ENCODE measurements at places on chromosomes 7 and 10.

- DNase-seq, result no peak
These were observed 117.3 kb downstream of the SVIL start for GRCh38 chr10:29517352-29517923.

DNA sequence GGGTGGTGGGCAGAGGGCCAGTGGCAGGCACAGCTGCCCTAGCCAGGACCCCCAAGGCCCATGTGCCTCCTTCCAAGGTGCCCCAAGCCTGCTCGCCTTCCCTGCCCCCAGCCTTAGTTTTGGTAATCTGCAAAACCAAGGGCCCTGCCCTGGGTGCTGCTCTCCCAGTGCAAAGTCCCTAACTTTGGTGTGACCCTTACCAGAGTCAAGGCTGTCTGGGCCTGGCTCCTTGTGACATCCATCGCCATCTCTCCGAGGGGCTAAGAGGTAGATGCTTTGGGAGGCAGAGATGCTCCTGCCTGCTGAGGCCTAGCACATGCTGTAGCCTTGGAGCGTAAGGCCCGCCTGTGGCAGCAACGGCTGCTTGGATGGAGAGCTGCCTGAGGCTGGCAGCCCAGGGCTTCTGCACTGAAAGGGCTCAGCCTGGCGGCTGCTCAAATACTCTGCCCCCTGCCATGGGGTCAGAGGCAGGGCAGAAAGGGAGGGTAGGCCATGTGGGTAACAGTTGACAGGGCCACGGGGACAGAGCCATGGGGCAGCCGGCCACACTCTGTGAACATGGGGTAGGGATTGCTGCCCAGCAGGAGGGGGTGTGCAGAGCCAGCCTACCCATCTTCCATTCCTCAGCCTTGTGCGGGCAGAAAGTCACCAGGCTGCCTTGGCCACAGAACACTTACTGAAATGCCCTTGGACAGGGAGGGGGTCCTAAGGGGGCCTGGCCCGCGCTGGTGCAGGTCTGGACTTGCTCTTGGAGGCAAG, 17.9 kb upstream of the MYL7 start:
- no peak for DNase-seq

- no peak for DNase-seq
These were observed 428.3 kb upstream of the NPVF start for GRCh38 chr7:25656581-25657026.

DNA sequence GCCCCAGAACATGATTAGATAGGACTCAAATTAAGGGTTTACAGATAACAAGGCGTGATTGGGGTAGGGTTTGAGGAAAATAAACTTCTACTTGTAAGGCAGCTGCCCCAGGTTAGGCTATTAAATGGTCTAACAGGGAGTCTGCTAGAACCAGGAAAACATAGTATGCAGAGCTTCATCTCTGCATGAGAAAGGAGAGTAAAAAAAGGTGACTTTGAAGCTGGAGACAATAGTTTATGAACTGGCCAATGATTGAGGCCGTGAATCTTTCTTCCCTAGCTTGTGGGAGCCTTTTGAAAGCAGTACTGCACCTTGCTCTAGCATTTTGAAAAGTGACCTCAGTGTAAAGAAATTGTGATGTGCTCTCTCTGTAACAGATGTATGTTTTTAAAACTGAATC, 48.5 kb upstream of the STARD3NL start:
- no peak for DNase-seq

- no peak for DNase-seq
These were observed 161.8 kb upstream of the CACNA2D1 start for GRCh38 chr7:82605247-82605864.

GRCh38 chr10:100934084-100934659, 21.4 kb downstream of the SLF2 start:
- no peak for DNase-seq

- no peak for DNase-seq
These were observed 43.4 kb downstream of the BPGM start for GRCh38 chr7:134690016-134690415.

- no peak for DNase-seq
These were observed at the start of gene CLDN3 for GRCh38 chr7:73770002-73770859. CLDN3 (minus strand) TSS chr7:73770270; CDS start chr7:73770049, 221 bp downstream.

DNA sequence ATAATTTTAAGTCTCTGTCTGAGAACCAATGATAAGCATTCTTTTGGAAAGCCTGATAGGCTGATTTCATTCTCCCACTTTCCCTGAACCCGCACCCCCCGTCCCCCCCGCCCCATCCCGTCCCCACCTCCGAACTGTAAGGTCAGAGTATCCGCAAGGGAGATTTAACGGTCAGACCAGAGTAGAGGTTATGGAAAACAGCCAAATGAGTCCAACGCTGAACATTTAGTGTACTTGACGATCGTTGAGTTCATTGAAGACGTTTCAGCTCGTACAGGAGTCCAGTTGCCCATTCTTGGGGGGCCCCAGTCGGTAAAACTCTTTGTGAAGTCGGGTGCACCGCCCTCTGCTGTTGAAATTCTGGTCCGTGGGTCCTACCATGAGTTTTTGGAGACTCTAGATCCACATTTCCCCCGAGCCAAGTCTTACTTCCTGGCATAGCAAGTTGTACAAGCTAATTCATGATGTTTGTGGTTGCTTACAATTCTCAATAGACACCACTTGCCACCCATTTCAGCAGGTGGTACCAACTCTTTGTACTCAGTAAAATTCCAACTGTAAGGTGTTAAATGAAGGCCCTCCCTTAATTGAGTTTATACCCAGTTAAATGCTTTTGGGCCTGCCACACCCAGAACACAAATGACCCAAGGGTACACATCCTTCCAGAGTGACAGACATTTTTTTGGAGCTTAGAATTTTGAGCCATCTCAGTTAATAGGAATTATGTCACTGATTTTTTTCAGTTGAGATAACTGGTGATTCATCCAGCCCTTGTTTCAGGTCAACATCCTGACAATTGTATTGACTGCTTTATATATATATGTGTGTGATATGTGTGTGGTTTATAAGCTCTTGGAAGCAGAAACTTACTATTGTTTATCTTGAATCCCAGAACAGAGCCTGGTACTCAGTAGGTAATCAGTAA, 1.2 kb downstream of the MARCHF5 start:
- peak; percentile 21 for DNase-seq

DNA sequence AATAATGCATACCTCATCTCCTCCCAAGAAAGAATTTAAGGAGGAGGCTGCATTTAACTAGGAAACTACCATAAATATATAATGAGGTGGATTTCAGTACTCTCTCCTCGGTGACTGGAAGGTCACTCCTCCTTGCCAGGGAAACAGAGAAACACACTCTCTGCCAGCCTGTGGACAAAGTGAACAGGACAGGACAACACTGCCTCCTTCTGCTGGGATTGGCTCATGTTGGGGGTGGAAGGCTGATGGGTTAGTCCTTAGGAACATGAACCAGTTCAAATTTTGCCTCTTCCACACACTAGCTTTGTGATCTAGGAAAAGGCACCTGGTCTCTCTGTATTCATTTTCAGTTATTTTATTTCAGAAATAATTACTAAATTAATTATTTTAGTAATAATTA, 50.6 kb upstream of the STEAP4 start:
- DNase-seq, result no peak

- DNase-seq, result no peak
These were observed 74.2 kb upstream of the HECW1 start for GRCh38 chr7:43038254-43038653.

DNA sequence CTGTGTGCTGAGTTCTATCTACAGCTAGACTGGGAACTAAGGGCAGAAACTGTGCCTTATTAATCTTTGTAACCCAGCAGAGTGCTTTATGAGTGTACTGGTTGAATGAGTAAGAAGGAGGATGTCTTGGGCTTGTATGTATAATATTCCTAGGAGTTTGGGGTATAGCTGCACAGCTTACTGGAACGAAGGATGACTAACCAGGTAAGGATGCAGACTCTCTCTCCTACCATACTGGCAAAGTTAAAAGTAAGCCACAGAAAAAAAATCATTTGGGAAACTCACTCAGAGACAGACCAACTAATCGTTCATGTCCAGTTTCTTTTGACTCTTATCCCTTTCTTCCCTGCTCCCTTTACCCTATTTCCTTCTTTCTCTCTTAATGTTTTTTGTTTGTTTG, 1.4 kb upstream of the DHTKD1 start:
- no peak for DNase-seq

GRCh38 chr7:50356212-50356944, 51.9 kb downstream of the IKZF1 start:
- DNase-seq, result no peak

DNA sequence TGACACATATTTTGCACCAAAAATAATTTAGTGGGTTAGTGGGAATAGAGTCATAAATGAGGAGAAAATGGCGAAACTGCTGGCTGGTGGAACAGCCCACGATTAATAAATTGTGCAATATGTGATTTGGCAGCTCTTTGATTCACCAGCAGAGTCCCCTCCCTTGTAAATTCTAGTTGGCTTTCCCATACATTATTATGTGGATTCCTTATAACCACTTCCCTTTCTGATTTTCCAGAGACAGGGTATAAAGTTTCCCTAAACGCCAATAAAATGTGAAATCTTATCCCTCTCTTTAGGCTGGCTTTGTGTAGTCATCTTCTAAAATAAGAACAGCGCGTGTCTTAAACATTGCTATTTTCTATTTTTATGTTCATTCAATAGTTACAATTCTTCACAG, 149.4 kb upstream of the FERD3L start:
- no peak for DNase-seq

DNA sequence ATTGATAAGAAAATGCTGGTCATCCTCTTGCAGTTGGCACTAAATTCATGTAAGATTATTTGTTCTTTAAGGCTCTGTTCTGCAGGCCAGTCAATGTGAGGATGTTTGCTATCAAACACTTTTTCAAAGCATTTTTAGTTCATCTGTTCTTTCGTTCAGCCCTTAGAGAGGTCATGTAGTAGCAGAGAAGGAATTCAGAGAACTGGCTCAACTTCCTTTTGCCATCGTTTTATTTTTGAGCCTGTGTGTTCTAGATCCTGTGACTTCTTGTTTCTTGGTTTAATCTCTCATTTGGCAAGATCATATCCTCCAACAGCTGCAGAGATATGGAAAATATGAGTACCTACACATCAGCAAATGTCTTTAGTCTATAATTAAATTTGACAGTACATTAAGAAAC, 184.3 kb downstream of the NRP1 start:
- DNase-seq, result no peak

GRCh38 chr10:48423884-48424283, 117.4 kb downstream of the MAPK8 start:
- no peak for DNase-seq

GRCh38 chr7:156474241-156474743, 166.3 kb upstream of the RNF32 start:
- no peak for DNase-seq

DNA sequence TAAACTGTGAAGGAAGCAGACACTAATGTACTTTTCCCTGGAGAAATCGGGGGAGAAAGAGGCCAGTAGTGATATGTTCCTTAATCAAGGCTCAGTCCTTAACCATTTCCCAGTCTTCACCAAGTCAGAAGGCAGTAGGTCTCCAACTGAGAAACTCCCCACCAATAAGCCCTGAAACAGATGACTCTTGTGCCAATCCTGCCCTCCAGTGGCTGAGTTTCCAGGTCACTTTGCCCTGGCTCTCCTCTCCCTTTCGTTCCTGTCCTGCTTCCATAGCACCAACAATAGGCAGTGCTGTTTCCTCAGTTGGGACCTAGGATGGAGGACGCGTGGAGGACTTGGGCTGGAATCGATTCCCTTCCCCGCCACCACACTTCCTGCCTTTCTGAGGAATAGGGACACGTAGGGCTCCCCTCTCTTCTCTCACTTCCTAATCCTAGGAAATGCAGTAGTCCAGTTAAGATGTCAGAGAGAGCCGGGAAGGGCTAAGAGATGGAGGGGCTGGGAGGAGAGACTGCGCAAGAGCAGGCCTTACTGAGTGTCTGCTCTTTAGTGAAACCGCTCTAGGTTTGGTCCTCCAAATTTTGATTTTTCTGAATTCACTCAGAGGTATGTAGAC, 23.4 kb downstream of the ATOH7 start:
- no peak for DNase-seq

GRCh38 chr7:93245525-93246432, 13.6 kb downstream of the VPS50 start:
- DNase-seq, result no peak

GRCh38 chr10:99658622-99659030, 683 bp upstream of the ENTPD7 start:
- peak; percentile 36 for DNase-seq

- DNase-seq, result no peak
These were observed 25.1 kb upstream of the FAM20C start for GRCh38 chr7:167090-167855.

- DNase-seq, result no peak
These were observed 30.5 kb downstream of the SHTN1 start for GRCh38 chr10:116974456-116975005.

- no peak for DNase-seq
These were observed 16.9 kb downstream of the SMURF1 start for GRCh38 chr7:99126921-99127553.

DNA sequence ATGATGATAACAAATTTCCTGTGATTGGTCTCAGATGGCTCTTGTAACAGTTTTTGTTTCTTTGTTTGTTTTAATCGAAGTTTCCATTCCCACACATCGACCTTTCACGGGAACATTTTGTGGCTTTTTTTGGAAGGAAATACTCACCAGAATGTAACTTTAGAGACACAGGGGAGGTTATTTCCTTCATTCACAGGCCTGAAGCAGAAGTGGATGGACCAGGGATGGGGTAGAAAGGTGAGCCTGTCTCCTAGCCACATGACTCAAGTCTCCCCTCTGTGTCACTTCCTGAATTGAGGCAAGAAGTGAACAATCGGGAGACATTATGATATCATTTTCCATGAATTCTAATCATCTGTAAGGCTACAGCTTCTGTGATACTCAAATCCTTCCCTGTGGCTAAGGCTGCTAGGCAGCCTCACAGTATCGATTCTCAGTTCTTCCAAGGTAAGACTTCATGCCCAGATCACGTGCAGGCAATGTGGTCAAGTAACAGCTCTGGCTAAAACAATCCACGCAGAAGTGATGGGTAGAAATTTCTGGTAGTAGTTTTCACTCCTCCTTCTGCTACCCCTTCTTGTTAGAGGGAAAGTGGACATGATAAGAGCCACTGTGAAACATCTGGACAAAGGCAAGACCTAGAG, 203.9 kb upstream of the NEBL start:
- DNase-seq, result no peak

- DNase-seq, result no peak
These were observed 101.6 kb downstream of the NPSR1 start for GRCh38 chr7:34759477-34760125.

- DNase-seq, result no peak
These were observed at the start of gene CNNM1 for GRCh38 chr10:99329304-99329553. CNNM1 (plus strand) TSS chr10:99329356; CDS start chr10:99329388, 32 bp downstream.

DNA sequence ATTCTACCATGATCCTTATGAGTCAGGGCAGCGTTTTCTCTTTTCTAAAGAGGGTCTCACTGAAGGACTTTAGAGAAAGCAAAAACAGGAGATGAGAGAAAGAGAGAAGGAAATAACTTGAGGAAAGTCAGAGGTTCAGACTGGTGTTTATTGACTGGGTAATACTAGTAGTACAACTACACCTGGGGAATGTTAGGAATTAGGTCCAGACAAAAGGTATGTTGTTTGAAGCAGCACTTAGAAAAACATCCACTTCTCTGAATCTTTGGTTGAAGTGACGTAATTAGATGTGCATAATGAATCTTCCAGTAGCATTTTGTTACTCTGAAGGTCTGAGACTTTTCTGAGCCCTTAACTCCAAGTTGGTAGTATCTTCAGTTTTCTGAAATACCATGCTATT, 380.3 kb upstream of the LRGUK start:
- DNase-seq, result no peak

Measured in stimulated activated naive CD4-positive, alpha-beta T cell (primary cell).